GDM1 (cell line): ENCODE measurements at places on chromosomes 3 and 15.

GRCh38 chr3:14204515-14205284 lies 26.1 kb downstream of the LSM3 start:
- DNase-seq: no peak

DNA sequence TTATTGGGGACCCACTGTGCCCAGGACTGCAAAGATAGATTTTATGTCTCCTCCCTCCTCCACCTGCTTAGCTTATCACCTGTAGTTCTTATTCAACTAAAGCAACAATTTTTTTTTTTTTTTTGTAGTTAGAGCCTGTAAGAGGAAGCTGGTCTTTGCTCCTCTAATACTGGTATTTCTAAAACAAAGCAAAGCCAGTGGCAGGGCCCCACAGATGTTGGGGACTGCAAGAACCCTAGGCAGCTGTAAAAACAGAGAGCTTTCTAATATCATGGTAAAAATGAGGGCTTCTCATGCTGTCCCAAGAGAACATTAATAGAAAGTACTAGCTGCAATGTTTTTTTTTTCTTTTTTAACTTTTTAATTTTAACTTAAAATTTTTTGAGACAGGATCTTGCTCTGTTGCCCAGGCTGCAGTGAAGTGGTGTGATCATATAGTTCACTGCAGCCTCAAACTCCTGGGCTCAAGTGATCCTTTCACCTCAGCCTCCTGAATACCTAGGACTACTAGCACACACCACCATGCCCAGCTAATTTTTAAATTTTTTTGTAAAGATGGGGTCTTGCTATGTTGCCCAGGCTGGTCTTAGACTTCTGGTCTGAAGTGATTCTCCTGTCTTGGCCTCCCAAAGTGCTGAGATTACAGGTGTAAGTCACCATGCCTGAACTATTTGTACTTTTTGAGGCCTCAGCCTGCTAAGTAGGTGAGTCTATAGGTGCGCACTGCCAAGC lies 27.1 kb downstream of the SPATA12 start:
- DNase-seq: no peak

GRCh38 chr3:128473180-128473519 lies 6.5 kb upstream of the DNAJB8 start:
- no peak for DNase-seq

DNA sequence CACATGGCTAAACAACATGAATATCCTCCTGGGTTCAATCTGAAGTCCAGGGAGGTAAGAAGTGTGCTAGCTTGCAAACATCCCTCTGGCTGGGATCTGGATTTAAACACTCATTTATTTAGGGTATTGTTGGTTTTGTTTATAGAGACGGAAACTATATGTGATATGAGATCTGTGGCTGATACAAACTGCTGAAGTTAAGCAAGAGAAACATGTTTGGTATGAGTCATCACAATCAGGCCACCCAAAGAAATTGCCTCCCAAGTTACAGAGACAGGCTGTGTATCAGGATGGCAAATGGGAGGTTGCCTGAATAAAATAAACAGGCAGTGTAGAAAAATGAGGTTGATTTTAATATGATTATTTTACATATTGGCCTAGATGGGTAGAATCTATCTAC lies 562.1 kb downstream of the IGSF11 start:
- DNase-seq: no peak

- DNase-seq: no peak
Measured at GRCh38 chr3:42430781-42431532, 20.5 kb upstream of the LYZL4 start.

GRCh38 chr3:41608347-41608746 lies 353.6 kb downstream of the ULK4 start:
- no peak for DNase-seq

- no peak for DNase-seq
Measured at GRCh38 chr3:2985479-2985878, 124.7 kb downstream of the IL5RA start.

- no peak for DNase-seq
Measured at GRCh38 chr3:150414258-150414657, 6.2 kb downstream of the TSC22D2 start.

GRCh38 chr3:78026318-78026828 lies 986.5 kb downstream of the ROBO2 start:
- DNase-seq: no peak

DNA sequence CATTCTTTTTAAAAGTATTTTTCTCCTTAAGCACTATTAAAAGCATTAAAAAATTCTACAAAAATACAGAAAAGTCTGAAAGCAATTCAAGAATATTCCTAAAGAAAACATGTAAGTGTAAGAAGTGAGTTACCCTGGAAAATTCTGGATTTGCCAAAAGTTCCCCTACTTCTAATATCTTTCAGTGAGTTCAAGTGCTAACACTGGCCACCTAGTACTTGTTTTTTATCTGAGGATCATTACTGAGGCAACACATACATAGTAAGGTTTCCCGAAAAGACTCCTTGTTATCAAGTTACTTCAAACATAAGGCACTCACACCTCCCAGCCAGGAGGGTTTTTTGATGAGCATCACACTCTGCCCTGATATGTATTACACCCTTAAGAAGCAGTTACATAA lies 158.4 kb downstream of the TIGIT start:
- no peak for DNase-seq

DNA sequence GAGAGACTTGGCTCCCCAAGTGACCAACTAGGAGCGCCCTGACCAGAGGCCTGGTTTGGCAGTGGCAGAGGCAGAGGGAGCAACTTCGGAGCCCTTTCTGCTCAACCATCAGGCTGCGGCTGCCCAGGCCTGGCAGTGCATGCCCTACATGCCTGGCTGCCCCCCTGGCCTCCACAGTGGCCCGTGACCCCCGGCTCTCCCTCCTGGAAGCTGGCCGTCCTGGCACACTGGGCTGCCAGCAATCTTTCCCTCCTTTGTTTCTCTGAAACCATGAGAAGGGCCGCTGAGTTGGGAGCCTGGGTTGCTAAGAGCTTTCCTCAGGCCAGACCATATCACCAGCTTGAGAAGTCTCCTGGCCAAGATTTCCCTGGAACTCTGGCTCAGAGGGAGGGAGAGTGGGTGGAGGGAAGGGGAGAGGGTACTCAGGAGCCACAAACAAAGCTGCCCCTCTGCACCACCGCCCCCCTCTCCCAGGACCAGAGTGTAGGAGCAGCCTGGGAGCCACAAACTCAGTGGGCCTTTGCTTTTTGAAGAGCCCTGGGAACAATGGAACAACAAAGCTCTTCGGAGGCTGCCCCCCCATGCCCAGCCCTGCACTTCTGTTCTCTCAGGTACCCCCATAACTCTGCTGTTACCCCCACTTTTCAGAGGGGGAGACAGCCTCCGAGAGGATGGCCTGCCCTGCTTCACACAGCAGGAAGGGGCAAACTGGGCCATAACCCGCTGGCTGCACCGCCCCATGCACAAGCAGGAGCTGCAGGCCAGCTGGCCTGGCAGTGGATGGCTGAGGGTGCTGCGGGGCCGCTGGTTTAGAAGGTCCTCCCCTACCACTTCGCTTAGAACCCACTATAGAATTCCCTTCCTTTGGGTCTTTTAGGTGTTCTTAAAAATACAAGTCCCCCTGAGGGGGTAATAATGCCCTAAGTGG lies 11.3 kb downstream of the CORO2B start:
- DNase-seq: no peak

DNA sequence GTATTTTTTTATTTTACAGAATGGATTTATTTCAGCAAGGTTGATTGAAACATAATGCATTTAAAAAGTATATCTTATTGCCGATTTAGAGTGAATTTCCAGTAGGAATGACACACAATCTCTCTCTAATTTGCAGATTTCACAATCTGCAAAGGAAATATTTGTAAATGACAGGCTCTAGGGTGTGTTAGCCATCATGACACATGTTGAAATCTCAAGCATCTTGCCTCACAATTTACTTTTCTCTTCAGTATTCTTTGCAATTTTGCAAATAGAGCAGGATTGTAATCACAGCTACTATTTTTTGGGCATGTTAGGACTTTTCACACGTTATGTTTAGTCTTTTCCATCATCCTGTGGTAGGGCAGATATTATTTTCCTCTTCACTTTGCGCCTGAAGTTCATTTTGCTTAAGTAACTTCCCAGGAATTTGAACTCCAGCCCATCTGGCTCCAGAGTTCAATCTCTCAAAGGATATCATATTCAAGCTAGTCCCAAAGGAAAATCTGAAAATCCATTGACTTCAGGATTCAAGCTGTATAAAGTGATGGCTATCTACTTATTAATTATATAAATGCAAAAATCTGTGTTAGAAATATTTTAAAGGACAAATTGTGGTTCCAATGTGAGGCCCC lies 55.4 kb downstream of the ATP13A4 start:
- DNase-seq: no peak

GRCh38 chr3:71031181-71031580 lies 552.3 kb downstream of the FOXP1 start:
- no peak for DNase-seq

GRCh38 chr15:37221671-37222145 lies 121.4 kb upstream of the MEIS2 start:
- DNase-seq: no peak

- no peak for DNase-seq
Measured at GRCh38 chr3:54719914-54720313, 207.9 kb downstream of the LRTM1 start.

- DNase-seq: no peak
Measured at GRCh38 chr3:50267280-50267913, 1.6 kb upstream of the SEMA3B start.

GRCh38 chr3:44885618-44886017 lies 11.2 kb downstream of the TGM4 start:
- DNase-seq: no peak
